Muscle of arm (tissue), 14 donors: ENCODE measurements at places on chromosomes 1 and 21. TPM values are rescaled to one million over a fixed set of nuclear protein-coding genes. Genes with fewer than 3 reads are reported as not detected.

SPRR2F gene
- not detected for polyA plus RNA-seq

DNA sequence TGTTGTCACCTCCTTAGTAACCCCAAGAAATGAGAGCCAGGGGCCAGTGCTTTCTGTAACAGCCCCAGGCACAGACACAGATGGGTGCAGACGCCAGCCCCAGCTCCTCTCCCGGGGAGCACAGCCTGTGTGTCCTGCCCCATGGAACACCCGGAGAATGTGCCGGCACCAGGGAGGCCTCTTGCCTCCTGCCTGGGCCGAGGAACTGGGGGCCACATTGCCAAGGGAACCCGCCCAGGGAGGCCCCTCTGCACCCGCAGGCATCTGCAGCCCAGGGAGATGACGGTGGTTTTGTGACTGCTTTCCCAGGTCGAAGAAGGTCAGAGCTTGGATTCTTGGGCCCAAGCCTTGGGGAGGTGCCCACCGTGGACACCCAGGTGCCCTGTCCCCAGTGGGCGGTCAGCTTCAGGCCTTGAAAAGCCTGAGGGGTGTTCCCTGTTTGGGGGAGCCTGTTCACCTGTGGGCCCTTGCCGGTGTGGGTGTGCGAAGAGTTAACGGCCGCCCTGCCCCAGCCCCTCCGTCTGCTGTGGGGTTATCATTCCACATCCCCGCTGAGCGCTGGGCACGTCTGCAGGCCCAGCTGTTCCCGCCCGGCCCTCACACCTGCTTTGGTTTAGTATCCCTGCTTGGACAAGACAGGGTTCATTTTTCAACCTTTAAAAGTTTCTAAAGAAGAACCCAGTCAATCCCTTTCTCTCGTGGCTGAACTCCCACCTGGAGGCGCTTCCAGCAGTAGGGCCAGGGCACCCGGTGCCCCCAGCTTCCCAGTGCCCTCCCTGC, 62.5 kb downstream of the MORN1 start:
- no peak for DNase-seq

UBASH3A gene
- polyA plus RNA-seq: 0.13 TPM

DNA sequence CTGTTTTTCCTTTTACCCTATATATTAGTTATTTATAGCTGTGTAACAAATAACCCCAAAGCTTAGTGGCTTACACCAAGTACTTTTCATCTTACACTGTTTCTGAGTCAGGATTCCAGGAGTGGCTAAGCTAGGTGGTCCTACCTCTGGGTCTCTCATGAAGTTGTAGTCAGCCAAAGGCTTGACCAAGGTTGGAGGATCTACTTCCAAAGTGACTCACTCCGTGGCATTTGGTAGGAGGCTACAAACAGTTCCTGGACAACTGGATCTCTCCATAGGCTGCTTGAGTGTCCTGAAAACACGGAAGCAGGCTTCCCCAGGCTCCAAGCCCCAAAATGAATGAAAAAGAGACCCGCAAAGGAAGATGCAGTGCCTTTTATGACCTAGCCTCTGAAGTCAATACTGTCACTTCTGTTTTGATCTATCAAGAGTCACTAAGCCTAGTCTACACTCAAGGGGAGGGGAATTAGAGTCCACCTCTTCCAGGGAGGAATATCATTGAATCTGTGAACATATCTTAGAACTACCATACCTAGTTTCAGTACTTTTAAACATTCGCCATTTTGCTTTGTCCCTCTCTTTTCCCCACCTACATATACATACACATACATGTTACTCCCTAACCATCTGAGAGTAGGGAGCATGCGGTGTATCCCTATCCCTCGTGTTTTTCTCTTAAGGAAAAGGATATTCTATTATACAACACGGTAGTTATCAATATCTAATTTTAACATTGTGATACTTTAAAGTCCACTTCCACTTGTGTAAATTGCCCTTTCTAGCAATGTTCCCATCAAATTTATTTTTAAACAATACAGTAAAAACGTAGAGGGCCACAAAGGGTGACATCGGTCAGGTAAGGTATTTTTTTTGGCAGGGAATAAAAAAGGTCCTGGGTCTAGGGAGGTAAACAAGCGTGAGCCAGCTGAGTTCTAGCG, 67.2 kb downstream of the SLC35A3 start:
- peak; percentile 15 for DNase-seq
